ENCODE measurements at places on chromosomes 16 and 17. TPM values are rescaled to one million over a fixed set of nuclear protein-coding genes. Genes with fewer than 3 reads are reported as not detected.

- peaks cover 10% of the 10 kb centered on the region for H3K36me3 ChIP-seq
- no peak for DNase-seq
- H3K27ac ChIP-seq: no peak overlapping the region
- no peaks in the 10 kb centered on the region for H3K27me3 ChIP-seq
- H3K4me3 ChIP-seq: no peak overlapping the region
Observed at GRCh38 chr17:1414634-1415033, 14.6 kb upstream of the YWHAE start.

DNA sequence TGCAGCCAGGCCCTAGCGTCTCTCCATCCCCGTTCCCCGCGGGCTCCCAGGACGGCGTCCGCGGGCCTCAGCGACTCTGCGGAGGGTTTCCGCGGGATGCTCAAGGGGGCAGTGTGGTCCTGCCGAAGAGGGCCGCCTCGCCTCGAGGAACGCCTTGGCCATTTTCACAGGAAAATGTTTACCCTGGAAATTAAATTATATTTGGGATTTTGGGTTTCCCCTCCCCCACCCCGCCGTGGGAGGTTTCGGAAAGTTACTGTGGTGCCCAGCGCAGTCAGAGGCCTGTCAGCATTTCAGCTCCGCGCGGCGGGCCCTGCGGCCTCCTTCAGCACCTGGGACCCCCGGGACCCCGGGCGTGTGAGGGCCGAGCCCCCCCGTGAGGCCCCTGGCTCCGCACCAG, 94.5 kb downstream of the PCTP start:
- DNase-seq: peak; percentile 93
- no peak overlapping the region for H3K27ac ChIP-seq
- H3K27me3 ChIP-seq: no peaks in the 10 kb centered on the region
- H3K4me1 ChIP-seq: no peaks in the 10 kb centered on the region

DNA sequence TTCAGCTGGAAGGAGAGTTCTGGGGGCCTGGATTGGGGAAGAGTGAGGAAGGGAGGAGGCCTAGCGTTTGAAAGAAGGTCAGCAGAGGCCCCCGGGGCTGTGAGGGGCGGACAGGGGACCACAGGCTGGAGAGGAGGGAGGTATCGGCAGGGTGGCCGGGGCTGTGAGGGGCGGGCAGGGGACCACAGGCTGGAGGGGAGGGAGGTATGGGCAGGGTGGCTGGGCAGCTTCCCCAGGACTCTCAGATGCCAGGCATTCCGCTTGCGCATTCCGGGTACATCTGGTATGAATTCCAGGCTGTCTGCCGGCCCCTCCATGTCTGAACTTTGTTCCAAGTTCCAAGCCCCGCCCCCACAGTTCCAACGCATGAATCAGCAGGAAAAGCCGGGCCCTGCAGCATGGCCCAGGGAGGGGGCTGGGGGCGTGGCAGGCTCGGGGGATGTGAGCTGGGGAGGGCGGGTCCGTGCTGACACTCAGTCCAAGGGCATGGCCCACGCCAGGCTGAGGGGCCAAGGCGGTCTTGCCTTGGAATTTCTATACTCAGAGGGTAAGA, 4.3 kb upstream of the TLCD2 start:
- H3K27me3 ChIP-seq: no peaks in the 10 kb centered on the region
- H3K27ac ChIP-seq: peak overlapping the region; percentile 88
- H3K4me3 ChIP-seq: peak overlapping the region; percentile 93
- H3K4me1 ChIP-seq: peaks cover 15% of the 10 kb centered on the region
- DNase-seq: peak; percentile 99

- no peaks in the 10 kb centered on the region for H3K36me3 ChIP-seq
- no peaks in the 10 kb centered on the region for H3K27me3 ChIP-seq
- no peak overlapping the region for H3K4me3 ChIP-seq
- no peak for DNase-seq
Observed at GRCh38 chr16:50640391-50640790, 40.7 kb downstream of the SNX20 start.

GRCh38 chr17:8015236-8015956, 13.0 kb downstream of the GUCY2D start:
- no peak for DNase-seq
- no peaks in the 10 kb centered on the region for H3K36me3 ChIP-seq
- peak overlapping the region; percentile 83 for H3K4me3 ChIP-seq
- peaks cover 3% of the 10 kb centered on the region for H3K4me1 ChIP-seq
- H3K27ac ChIP-seq: no peak overlapping the region

MYOCD gene
- total RNA-seq: 12.7 TPM

Measured in endodermal cell (in vitro differentiated cells).